ENCODE measurements at places on chromosomes 11 and 22. TPM values are rescaled to one million over a fixed set of nuclear protein-coding genes. Genes with fewer than 3 reads are reported as not detected.

DNA sequence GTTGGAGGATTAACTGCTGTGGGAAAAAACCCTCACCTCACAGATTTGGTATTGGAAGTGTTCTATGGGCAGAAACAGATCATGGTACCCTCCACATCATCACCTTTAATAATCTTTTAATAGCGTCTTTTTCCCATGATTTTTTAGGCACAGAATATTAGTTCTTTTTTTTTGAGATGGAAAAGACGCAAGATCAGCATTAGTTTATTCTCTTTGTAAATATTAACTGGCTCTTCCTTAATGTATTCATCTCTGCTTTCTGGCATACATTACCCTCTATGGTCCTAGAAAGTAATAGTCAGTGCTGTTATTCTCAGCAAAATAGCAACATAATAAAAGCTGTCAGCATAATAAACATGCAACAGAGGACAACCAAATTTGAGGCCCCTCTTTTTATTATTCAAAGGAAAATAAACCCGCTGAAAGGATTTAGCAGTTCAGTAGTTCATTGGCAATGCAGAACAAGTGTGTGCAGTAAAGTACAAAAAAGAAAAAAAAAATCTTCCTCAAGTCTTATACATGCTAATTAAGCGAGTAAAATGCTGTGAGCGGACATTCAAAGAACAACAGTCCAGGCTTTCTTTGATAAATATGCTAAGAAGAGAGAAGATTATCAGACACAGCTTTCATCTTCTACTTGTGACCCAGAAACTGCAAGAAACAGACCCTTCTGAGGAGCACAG, 37.5 kb upstream of the DDI1 start:
- H3K27ac ChIP-seq: no peak overlapping the region
- H3K36me3 ChIP-seq: no peaks in the 10 kb centered on the region
- H3K27me3 ChIP-seq: no peaks in the 10 kb centered on the region
- H3K4me3 ChIP-seq: no peak overlapping the region
- no peaks in the 10 kb centered on the region for H3K4me1 ChIP-seq
- no peak for DNase-seq

Gene SERHL2
- total RNA-seq: not detected

DNA sequence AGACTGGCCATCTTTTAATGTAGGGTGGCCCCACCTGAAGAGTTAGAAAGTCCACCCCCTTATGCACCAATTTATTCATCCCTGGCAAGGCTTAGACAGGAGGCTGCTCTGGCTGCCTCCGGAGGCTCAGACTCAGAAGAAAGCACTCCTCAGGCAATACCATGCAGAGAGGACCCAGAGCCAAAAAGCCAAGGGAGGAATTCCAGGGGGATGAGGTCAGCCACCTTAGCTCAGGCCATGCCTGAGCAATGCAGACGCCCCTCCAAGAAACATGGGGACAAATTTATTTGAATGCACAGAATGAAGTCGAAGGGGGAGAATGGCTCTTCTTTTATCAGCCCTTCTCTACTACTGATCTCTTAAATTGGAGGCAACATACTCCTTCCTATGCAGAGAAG, 39.7 kb upstream of the GLYAT start:
- H3K4me3 ChIP-seq: no peak overlapping the region
- H3K36me3 ChIP-seq: no peaks in the 10 kb centered on the region
- H3K27me3 ChIP-seq: no peaks in the 10 kb centered on the region
- no peak overlapping the region for H3K27ac ChIP-seq
- no peaks in the 10 kb centered on the region for H3K4me1 ChIP-seq

DNA sequence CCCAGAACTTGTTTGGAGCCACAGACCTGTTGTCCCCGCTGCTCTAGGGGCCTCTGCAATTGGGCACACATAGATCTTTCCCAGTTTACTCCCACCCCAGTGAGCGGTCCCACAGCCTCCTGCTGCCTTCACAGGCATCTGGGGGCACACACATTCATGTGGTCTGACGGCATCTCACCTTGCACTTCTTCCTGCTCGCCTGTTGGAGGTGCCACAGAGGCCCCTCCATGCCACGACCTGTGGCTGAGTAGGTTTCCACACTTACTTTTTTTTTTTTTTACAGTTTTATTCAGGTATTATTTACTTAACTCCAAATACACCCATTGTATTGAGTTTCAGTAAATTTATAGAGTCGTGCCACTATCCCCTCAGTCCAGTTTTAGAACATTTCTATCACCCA, 68.9 kb upstream of the SEPTIN5 start:
- H3K27ac ChIP-seq: no peak overlapping the region
- H3K27me3 ChIP-seq: peaks cover 11% of the 10 kb centered on the region
- H3K4me1 ChIP-seq: no peaks in the 10 kb centered on the region
- H3K36me3 ChIP-seq: no peaks in the 10 kb centered on the region
- no peak overlapping the region for H3K4me3 ChIP-seq

Gene MFRP
- not detected for total RNA-seq
